ENCODE measurements at places on chromosomes 3 and 15.

- no peak for DNase-seq
Measured at GRCh38 chr3:123559040-123559861, 25.6 kb downstream of the HACD2 start.

- no peak for DNase-seq
Measured at GRCh38 chr3:34132069-34132692, 333.8 kb downstream of the PDCD6IP start.

GRCh38 chr3:12879191-12879815 lies 37.9 kb upstream of the RPL32 start:
- DNase-seq: no peak

DNA sequence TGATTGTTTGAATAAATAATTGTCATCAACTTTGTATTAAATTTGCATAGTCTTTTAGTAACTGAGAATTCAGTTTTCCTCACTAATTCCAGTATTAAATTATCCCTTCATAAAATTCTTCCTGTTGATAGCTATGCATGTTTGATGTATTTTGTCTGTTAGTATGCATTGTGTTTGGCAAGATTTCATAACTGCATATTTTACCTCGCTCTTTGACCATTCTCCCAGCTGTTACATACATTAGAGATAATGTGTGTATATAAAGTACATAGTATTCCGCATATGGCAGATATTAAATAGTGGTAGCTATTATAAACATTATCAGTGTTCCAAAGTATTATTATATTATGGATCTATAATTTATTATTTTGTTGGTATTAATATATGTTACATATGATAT lies 10.6 kb upstream of the NFKBIZ start:
- DNase-seq: no peak

DNA sequence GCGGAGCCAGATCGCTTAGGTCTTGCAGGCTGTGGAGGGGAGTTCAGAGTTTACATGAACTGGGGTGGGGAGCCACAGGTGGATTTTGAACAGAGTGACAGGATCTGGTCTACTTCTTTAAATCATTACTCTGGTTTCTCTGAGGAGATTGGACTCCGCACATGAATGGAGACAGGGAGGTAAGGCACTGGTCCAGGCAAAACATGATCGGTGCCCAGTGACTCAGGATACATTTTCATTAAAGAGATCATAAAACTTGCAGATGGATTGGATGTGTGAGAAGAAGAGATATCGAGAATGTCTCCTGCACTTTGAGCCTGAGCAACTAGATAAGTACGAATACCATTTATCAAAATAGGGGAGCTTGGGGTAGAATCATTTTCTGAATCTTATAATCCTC lies 61.8 kb upstream of the CMSS1 start:
- DNase-seq: no peak

GRCh38 chr3:31377045-31377642 lies 155.6 kb upstream of the STT3B start:
- DNase-seq: no peak

GRCh38 chr15:74845581-74845980 lies 2.6 kb upstream of the ULK3 start:
- DNase-seq: no peak

Data from NCI-H1048 (cell line).